GM23248 (cell line): ENCODE measurements at places on chromosomes 16 and 17. TPM values are rescaled to one million over a fixed set of nuclear protein-coding genes. Genes with fewer than 3 reads are reported as not detected.

GRCh38 chr17:63701868-63702720, 2.2 kb upstream of the LIMD2 start:
- DNase-seq = no peak

- DNase-seq = peak; percentile 91
Observed at GRCh38 chr17:901191-901950, 78.2 kb downstream of the NXN start.

- no peak for DNase-seq
Observed at GRCh38 chr16:54645345-54645744, 285.3 kb upstream of the IRX5 start.

GRCh38 chr16:76114681-76115080, 162.5 kb upstream of the CNTNAP4 start:
- DNase-seq = no peak

GRCh38 chr16:25925421-25925820, 233.7 kb downstream of the HS3ST4 start:
- no peak for DNase-seq

DNA sequence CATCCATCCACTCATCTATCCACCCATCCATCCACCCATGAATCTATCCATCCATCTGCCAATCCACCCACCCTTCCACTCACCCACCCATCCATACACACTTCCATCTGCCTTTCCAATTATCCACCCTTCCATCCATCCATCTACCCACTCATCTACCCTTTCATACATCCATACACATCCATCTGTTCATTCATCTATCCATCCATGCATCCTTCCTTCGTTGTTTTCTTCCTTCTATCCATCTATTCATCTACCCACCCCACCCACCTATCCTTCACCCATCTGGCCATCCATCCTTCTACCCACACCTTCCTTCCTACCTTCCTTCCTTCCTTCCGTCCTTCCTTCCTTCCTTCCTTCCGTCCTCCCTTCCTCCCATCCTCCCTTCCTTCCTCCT, 106.1 kb downstream of the WWOX start:
- no peak for DNase-seq

GRCh38 chr17:31061678-31062077, 33.1 kb upstream of the NF1 start:
- peak; percentile 14 for DNase-seq

- DNase-seq = no peak
Observed at GRCh38 chr17:36653856-36654255, 52.5 kb downstream of the MRM1 start.

DNA sequence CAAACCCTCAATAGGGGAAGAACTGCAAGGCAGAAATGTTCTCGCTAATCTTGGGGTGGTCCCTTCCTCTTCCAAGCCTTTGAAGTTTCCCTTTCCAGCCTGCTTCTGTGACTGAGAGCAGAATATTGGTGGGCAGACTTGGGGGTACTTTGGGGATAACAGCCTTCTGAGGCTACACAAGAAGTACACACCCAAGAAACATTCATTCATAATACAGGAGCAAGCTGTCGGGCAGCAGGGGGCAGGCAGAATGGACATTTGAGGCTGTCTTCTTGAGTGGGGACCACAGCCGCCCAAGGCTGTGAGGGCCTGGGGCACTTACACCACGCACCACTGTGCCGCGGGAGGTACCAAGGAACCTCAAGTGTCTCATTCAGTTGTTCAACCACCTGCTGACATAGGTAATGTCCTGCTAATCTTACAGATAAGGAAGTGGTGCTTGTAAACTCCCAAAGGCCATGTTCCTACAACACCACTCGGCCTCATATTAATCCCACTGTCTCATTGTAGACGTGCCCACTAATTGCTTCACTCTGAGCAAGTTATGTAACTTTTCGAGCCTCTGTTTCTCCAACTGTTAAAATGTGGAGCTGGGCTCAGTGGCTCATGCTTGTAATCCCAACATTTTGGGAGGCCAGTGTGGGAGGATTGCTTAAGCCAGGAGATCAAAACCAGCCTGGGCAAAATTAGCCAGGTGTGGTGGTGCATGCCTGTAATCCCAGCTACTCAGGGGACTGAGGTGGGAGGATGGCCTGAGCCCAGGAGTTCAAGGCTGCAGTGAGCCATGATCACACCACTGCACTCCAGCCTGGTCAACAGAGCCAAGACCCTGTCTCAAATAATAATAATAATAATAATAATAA, 2.5 kb upstream of the MRPS23 start:
- DNase-seq = no peak

DNA sequence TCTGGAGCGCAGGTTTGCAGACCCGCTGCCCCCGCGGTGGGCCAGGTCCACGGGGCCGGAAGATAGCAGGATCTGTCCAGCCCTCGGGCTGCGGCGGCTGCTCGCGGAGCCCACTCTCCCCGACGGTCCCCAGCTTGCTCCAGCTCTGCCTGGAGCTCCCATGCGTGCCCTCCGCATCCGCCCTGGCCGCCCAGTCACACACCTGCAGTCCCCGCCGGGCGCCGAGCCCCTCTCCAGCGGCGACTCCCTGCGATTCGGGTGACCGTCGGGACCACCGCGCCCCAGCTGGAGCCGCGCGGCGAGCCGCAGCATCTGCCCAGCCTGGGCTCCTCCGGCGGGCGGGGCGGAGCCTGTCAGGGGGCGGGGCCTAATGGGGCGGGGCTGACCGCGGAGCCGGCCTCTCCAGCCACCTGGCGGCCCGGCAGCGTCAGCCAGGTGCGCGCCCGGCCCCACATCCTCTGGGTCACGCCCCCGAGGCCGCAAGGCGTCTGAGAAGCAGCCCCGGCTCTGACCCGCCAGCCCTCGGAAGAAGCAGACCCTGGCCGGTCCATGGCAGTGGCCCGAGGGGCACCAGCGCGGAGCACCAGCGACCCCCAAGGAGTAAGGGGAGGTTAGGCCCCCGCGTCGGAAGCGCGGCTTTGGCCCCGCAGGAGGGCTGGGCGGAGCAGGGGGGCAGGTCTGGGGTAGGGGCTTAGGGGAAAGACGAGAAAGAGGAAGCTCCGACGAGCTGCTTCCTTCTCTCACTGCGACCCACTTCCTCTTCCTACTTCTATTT, at the start of gene PIK3R5:
PIK3R5 (minus strand) TSS at position 314 of the 775 bp plus-strand sequence. CDS start 54,213 bp downstream, outside the sequence.
- DNase-seq = no peak

DNA sequence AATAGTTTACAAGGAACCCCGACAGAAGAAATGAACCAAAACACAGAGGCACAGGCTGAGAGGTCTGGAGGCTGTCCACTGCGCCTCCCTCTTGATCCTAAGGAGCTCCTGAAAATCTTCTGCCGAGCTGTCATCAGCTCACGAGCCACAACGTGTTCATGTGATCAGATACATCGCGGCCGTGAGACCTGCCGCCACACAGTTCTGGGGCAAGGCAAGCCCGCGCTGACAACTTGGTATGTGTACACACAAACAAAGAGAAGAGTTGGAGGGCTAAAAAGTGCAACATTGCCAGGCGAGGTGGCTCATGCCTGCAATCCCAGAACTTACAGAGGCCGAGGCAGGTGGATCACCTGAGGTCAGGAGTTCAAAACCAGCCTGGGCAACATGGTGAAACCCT, 7.6 kb downstream of the EXOC7 start:
- DNase-seq = no peak

- DNase-seq = no peak
Observed at GRCh38 chr16:17939723-17940122, 396.8 kb downstream of the NPIPA8 start.

GRCh38 chr17:77723909-77724875, 234.3 kb upstream of the TNRC6C start:
- DNase-seq = no peak

- DNase-seq = peak; percentile 56
Observed at GRCh38 chr17:45131616-45132319, 547 bp downstream of the PLCD3 start.

Gene CRYBA1
- polyA plus RNA-seq = not detected in 2 replicates

Gene UMOD
- polyA plus RNA-seq = not detected in 2 replicates

Gene ZG16
- not detected in 2 replicates for polyA plus RNA-seq

Gene SLC13A2
- polyA plus RNA-seq = not detected in 2 replicates

Gene C16orf89
- polyA plus RNA-seq = not detected in 2 replicates

Gene CDH3
- 0.14 TPM in 1 of 2 replicates, not detected in the other for polyA plus RNA-seq

Gene CMIP
- polyA plus RNA-seq = 1.3 and 1.5 TPM in 2 replicates

Gene SCIMP
- 0.11 and 0.30 TPM in 2 replicates for polyA plus RNA-seq

Gene XYLT2
- 25.3 and 27.3 TPM in 2 replicates for polyA plus RNA-seq

Gene SLC35G6
- 0.14 TPM in 1 of 2 replicates, not detected in the other for polyA plus RNA-seq
